GM12865 (cell line): ENCODE measurements at places on chromosomes 13 and 19.

DNA sequence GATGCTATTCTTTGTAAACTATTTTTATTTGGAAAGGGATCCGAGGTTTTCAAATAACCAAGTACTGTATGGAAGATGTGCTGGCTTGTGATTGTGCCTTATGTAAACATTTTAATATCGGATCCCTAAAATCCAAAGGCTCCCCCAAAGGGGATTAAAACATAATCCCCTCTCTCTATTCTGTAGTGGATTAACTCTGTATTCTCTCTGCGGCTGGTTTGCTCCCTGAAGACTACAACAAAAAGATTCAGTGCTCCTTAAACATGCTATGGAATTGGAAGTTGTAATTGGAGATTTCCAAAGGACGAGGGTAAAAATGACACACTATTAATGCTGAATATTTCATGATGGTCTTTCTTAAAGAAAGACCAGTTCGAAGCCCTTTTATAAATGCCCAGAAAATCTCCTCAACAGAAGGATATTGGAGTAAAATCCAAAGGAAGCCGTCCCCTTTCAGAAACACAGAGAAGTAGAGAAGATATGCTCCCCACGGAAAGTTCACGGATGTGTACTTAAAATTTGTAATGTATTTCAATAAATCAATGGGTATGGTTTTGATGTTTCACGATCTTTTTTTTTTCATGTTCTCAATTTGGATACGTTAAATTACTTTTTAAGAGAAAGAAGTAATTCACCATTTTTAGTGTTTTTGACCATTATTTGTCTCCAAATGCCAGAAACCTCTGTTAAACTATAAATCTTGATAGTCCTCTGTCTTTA, 6.5 kb downstream of the MAB21L1 start:
- no peak for DNase-seq

GRCh38 chr13:104833221-104833620, 1702.2 kb downstream of the EFNB2 start:
- no peak for DNase-seq

DNA sequence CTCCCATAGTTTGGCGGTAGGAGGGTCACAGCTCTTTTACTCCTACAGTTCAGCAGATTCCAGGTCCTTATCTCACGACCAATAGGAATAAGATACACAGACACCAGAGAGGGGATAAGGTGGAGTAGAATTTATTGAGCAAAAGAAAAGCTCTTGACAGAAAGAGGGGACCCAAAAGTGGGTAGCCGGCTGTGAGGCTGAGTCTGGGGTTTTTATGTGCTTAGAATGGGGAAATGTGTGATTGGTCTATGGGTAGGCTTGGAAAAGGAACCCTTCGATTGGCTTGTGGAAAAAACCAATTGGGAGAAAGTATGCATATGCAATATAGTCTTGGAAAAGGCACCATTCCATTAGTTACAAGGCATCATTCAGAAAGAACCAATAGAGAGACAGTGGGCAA, 1356.9 kb upstream of the SPRY2 start:
- no peak for DNase-seq

- DNase-seq, result no peak
Measured at GRCh38 chr13:40403509-40404241, 262.8 kb downstream of the FOXO1 start.
